Amniotic stem cell (primary cell): ENCODE measurements at places on chromosomes 6 and 20.
A peak's percentile ranks its signal among the peaks of the same experiment; 100 is the strongest.

GRCh38 chr6:474453-475185, 83.1 kb downstream of the IRF4 start:
- DNase-seq: no peak

- DNase-seq: no peak
These were observed 342.2 kb downstream of the CDH26 start for GRCh38 chr20:60300374-60300773.

GRCh38 chr6:82988930-82989351, 76.7 kb downstream of the UBE3D start:
- no peak for DNase-seq

GRCh38 chr6:29793036-29793356, 34.6 kb upstream of the HLA-G start:
- DNase-seq: no peak

DNA sequence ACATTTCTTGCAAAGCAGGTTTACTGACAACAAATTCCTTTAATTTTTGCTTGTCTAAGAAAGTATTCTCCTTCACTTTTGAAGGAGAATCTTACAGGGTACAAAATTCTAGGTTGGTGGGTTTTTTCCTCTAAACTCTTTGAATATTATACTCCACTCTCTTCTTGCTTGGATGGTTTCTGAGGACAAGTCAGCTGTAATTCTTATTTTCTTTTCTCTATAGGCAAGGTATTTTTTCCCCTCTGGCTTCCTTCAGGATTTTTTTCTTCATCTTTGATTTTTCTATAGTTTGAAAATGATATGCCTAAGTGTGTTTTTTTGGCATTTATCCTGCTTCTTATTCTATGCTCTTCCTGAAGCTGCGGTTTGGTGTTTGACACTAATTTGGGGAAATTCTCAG, 112.5 kb upstream of the HIVEP1 start:
- no peak for DNase-seq

GRCh38 chr6:164477101-164477500, 832.3 kb downstream of the C6orf118 start:
- no peak for DNase-seq

DNA sequence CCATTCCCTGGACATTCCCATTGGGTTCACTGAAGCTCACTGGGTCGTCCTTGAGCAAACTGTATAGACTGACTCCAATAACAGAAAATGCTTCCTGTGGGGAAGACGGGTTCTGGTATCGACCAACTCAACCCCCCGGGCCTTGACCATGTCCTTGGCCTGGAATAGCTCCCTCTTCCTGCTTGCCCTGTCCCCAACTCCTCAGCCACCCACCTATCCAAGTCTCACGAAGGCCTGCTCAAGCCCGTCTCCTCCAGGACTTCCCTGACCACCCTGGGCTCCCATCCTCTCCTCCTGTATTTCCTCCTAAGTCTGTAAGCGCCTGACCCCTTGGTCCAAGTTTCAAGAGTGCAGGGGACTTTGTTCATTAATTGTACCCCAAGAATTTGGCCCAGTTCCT, 2.8 kb upstream of the HMGA1 start:
- no peak for DNase-seq

GRCh38 chr20:41969656-41970055, 351.5 kb upstream of the CHD6 start:
- no peak for DNase-seq

DNA sequence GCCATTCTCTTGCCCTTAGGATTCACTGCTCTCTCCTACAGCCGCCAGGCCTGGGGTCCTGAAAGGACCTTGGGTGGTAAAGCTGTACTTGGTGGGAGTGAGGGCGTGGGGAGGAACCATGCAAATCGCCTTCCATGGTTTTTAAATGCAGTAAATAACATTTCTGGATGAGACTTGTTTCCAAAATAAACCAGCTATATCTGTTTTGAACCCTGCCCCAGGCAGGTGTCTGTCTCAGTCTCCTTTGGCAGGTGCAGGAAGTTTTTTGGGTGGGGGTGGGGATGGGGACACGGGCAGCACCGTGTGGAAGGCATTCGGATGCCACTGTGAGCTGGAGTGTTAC, 14.3 kb downstream of the ITPA start:
- DNase-seq: no peak

DNA sequence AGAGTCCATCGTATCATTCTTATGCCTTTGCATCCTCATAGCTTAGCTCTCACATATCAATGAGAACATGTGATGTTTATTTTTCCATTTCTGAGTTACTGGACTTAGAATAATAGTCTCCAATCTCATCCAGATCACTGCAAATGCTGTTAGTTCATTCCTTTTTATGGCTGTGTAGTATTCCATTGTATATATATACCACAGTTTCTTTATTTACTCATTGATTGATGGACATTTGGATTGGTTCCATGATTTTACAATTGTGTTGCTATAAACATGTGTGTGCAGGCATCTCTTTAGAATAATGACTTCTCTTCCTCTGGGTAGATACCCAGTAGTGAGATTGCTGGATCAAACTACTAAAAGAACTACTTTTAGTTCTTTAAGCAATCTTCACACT, 21.0 kb upstream of the TFB1M start:
- no peak for DNase-seq

DNA sequence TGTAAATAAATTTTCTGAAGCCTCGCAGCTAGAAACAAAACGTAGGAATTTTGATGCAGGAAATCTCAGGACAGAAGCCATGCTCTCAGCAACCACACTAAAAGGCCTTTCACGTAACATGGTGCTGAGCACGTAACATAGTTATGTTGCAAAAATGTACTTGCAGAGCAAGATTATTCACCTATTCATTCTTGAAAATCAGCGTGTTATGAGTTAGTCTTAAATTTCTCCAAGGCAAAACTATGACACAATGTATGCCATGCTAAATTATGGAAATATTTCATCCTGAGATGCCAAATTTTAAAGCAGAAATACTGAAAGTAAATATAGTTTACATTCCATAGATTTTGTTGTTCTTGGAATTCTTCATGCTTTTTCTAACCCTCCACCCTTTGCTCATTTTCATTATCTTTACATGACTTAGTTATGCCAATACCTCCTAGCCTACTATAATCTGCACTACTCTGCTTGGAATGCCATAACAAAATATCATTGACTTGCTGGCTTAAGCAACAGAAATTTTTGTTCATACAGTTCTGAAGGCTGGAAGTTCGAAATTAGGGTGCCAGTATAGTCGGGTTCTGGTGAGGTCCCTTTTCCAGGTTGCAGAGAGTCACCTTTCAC, 179.8 kb upstream of the BMP5 start:
- peak; percentile 34 for DNase-seq

- no peak for DNase-seq
These were observed 7.2 kb downstream of the FAM120B start for GRCh38 chr6:170313716-170314295.

GRCh38 chr6:13487122-13488014, at the start of gene GFOD1:
TSS of gene GFOD1 (minus strand) at chr6:13487600. CDS start at chr6:13486890, 710 bp downstream.
- peak; percentile 45 for DNase-seq

- DNase-seq: no peak
These were observed 75.2 kb upstream of the F13A1 start for GRCh38 chr6:6395581-6396197.

DNA sequence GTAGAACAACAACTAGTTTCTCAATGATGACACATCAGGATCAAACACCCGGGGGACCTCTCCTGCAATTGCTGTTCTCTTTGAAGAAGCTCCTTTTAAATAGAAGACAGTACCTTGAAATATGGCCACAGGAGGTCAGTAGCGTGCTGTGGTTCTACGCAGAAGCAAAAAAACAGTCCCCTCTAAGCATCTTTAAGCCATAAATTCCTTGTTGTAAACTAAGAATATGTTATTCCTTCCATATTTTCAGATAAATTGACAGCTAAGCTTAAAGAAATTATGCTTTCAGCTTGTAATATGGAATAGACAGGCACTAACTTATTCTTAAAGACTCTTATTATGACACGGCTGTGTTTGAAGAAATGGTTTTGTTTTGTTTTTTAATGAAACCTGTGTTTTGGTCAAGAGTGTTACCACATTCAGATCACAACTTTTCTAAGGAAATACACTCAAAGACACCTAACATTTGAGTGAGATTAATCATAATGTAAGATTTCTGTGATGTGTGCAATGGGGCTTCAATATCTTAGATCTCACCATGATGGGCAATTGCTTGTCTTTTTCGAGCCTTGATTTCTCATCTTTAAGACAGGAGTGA, 49.7 kb upstream of the IL20RA start:
- DNase-seq: peak; percentile 38

DNA sequence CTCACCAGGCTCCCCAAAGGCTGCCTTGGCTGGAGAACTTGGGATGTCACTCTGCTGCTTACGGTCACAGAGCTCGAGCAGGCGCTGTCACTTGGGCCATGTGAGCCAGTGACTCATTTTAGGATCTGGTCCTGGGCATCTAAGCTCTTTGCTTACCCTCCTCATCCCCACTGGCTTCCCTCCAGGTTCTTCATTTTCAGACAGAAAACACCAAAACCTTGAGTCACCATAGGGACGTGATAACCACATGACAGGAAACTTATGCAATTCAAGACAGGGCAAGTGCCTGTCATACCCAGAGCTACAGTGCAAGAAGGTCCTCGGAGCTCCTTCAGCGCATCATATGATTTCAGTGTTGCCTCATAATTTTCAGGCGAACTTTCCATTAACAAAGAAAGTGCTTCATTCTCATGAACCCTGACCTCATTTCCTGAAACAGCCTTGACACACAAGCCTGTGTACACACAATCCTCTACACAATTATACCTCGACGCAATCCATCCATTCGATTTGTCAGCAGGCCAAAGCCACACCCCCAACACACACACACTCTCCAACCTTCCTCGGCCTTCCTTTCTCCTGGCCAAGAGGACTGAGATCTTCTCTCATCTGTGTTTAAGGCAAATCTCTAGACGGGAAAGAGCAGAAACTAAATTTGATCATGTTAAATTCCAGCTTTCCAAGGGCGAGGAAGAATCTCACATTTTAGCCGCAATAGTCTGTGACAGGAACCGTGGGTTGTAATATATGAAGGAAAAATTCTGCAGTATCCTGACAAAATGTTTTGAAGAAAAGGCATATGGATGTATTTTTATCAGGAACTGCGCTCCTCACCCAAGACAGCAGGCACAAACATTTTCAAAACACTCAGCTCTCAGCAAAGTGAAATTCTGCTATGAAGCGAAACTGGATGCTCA, 25.3 kb downstream of the TBC1D7 start:
- peak; percentile 80 for DNase-seq

- no peak for DNase-seq
These were observed at the start of gene CDH4 for GRCh38 chr20:61251529-61252393. TSS of gene CDH4 (plus strand) at chr20:61252261.

- DNase-seq: no peak
These were observed 120.9 kb downstream of the SYCP2 start for GRCh38 chr20:59812286-59813125.

DNA sequence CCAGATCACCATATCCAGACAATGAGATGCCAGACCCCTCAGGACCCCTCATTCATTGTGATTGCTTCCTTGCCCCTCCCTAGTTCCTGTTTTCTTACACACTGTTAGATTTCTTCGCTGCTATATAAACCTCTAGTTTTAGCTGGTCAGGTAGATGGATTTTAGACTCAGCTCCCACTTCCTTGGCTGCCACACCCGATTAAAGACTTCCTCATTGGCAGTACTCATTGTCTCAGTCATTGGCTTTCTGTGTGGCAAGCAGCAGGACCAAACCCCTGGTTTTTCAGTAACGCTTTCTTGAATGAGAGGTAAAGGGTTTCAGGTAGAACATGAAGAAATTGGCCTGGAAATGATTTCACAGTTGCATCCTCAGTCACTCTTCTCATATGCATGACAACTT, 47.9 kb downstream of the QRSL1 start:
- DNase-seq: no peak

- no peak for DNase-seq
These were observed 66.9 kb downstream of the MACROD2 start for GRCh38 chr20:14062171-14062570.

- DNase-seq: no peak
These were observed 80.5 kb upstream of the FRMD1 start for GRCh38 chr6:168159506-168159905.

GRCh38 chr20:62214067-62214466, 6.0 kb downstream of the HRH3 start:
- DNase-seq: no peak

GRCh38 chr6:126054802-126055201, 68.5 kb downstream of the TRMT11 start:
- no peak for DNase-seq

DNA sequence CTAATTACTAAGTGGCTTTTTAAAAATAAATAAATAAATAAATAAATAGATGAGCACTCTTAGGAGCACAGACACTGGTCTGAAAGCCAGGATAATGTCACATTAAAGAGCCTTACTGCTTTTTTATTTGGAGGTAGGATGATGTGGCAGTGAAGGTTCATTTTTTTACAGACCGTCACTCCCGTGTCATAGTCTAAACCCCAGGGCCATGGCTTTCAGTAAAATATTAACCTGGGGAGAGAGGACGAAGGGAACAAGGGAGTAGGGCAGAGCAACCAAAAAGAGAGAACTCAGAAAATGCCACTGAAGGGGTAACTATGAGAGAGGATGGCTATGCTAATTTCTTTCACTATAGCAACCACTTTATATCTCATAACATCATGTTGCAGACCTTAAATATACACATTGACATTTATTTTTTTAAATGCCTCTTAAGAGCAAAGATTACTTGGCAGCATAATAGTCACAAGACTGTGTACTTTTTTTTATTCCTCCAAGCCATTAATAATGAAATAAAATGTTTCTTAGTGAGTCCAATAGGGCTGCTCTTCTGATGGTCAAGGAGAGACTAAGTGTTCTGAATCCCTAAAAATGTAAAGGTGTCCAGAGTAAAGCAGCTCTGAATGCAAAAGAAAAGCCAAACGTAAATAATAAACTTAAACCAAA, 100.9 kb upstream of the SIM1 start:
- DNase-seq: no peak

GRCh38 chr6:27406085-27406484, 17.5 kb downstream of the ZNF391 start:
- DNase-seq: no peak

- DNase-seq: no peak
These were observed 13.4 kb downstream of the RFPL4B start for GRCh38 chr6:112360498-112360897.

GRCh38 chr6:141562186-141562811, 570.4 kb upstream of the GJE1 start:
- DNase-seq: no peak

GRCh38 chr6:161732594-161732993, 458.7 kb upstream of the AGPAT4 start:
- no peak for DNase-seq

DNA sequence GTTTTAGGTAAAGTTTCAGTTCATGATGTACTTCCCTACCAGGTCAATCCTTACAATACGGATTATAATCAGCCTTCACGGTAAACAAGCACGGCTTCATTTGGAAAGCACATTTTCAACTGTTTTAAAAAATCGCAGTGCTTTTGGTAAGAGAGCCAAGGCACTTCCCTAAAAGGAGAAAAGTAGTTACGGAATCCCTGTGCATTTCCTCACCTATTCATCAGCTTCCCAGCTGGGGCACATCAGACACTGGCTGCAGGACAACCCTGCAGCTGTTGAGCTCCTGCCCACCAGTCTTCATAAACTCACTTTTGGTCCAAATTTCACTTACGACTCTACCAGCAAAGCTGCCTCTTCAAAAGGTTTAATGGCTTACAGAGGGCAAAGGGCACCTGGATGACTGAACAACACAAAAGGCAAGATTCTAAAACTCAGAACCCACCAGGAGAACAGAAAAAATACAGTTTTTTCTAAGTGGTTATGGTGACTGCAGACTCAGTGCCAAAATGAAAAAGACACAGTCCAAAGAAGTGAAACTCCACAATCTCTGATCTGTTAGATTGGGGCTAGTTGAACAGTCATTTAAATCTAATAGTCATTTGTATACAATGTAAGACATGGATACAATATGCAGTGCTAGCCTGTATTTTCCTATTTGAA, 7.5 kb downstream of the SNX5 start:
- DNase-seq: no peak

- peak; percentile 19 for DNase-seq
These were observed 10.0 kb downstream of the CITED2 start for GRCh38 chr6:139364302-139364981.
